ENCODE measurements at places on chromosomes 7 and 10. TPM values are rescaled to one million over a fixed set of nuclear protein-coding genes. Genes with fewer than 3 reads are reported as not detected.

Gene GHRHR
- polyA plus RNA-seq, result not detected

GRCh38 chr7:81367326-81367931, 402.4 kb downstream of the HGF start:
- no peak for DNase-seq

GRCh38 chr7:77442636-77443035, 26.5 kb upstream of the GSAP start:
- DNase-seq, result no peak

- DNase-seq, result no peak
Measured at GRCh38 chr7:149293338-149293737, 31.3 kb downstream of the ZNF783 start.

- no peak for DNase-seq
Measured at GRCh38 chr10:43781480-43782361, 133.0 kb upstream of the ZNF32 start.

- DNase-seq, result no peak
Measured at GRCh38 chr7:152887191-152887590, 127.6 kb downstream of the ACTR3B start.

DNA sequence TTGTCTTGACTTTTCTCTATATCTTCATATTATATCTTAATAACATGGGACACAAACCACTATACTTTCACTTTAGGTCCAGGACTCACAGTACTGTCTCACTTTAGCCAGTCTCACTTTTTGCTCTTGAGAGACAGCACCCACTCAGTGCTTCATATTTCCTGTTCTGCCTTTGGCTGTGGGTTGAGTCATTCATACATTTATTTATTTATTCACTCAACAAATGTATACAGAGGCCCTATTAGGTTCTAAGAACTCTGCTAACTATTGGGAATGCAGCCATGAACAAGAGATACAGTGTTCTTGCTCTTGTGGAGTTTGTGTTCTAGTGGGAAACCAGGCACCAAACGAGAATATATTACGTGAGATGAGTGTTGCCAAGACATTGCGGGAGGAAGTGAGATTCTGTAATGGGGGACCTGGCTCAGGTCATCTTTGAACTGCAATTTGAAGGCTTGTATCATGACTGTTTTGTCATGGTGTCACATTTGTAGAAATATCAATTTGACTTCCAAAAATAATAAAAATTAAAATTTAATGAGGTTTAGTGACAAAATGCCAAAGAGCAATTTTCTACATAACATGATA, 190.1 kb downstream of the SDHAF3 start:
- DNase-seq, result no peak

Gene CPXM2
- polyA plus RNA-seq, result 48.1 TPM

Gene TMEM168
- 16.4 TPM for polyA plus RNA-seq

Gene TMEM236
- 0.44 TPM for polyA plus RNA-seq

DNA sequence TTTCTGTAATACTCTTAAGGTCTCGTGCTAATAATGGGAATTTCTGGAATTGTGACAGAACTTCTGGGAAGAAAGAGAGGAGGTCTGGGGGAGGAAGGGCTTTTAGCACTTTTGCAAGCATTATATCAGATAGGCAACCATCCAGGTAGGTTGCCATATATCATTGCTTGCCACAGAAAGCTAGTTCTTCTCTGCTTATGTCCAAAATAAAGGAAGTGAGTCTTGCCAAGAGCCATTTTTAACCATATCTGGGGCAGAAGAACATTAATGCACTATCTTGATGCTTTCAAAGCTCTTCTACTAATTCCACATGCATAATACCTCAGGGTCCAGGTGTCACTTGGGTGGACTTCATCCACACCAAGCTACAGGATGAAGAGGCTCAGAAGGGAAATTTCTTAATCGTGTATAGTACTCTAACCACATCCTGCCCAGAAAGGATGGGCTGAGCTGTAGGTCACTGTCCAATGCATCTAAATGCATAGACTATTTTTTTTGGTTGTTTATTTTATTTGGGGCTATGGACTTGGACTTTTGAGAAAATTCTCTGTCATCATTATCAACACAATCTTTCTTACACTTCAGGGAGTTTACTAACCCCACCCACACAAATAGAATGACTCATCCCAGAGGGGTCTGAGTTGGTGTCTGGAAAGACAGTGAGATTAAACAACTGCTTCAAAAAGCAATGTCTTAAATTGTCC, 68.9 kb upstream of the ADO start:
- no peak for DNase-seq

DNA sequence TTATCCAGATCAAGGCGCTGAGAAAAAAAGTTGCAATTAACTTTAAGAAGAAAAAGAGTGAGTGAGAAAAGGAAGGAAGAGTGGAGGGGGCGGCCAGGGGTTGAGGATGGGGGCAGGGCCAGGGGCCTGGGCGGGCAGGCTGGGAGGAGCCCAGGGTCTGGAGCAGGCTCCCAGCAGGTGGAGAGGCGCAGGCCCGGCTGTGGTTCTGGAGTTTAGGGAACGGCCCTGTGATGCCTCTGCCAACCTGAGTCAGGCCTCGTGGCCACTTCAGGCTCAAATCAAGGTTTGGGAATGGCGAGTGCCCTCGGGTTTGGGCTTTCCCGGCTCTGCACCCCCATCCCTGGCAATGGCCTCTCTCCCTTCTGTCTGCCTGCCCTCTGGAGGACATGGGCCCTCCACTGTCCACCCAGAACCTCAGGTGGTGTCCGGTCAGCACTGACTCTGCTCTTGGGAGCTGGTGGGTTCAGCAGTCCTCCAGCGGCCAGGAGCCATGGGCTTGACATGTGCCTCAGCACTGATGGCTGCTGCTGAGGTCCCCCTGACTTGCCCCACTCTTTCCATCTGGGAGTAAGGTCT, 41.0 kb upstream of the EMX2 start:
- no peak for DNase-seq

Gene MINDY4
- 5.6 TPM for polyA plus RNA-seq

- DNase-seq, result no peak
Measured at GRCh38 chr10:112456533-112456932, 9.5 kb downstream of the VTI1A start.

- no peak for DNase-seq
Measured at GRCh38 chr10:132684164-132684891, 101.6 kb downstream of the NKX6-2 start.

DNA sequence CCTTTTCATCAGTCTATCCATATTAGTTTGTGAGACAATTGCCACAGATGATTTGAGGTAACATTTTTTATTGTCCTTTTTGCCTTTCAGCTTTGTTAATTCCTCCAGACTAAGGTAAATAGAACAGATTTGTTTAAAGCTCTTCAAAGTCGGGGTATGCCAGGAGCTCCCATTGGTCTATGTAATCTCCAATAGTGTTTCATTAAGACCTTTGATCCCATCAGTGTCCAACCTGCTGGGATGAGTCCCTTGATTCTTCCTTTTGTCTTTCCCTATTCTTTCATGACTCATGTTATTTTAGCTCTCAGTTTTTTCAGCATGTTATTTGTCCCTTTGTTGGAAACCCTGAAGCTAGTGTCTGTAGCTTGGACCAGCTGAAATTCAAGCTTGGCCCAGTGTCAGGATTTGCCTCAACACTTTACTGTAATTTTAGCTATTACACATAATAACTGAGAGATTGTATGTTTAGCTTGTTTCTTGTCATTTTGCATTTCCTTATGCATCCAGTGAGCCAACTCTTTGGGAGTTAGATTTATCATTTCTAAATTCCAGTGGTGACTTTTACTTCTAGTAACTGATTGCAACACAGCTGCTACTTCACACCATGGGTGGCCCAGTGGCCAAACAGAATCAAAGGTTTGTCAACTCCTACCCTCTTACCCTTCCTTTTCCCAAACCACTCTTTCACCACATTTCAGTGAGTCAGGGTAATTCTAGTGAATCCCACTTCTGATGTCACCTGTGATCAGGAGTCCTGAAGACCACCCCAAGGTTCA, 15.3 kb downstream of the AGBL3 start:
- no peak for DNase-seq

Gene BLNK
- polyA plus RNA-seq, result 1.9 TPM

DNA sequence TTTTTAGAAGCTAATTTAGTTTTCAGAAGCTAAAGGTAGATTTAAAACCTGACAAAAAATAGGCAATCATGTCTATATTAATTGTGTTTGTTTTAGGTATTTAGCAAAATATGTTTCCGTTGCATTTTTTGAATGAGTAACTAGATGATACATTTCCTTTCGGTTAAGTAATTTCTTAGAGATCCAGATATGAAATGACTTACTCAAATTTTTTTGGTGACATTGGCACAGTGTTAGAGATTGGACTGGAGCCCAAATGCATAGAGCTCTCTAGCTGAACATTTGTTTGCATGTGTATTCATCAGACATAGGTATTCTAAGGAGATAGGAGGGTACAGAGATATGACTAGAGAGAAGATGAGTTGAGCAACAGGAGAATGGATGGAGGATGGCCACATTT, 1.9 kb downstream of the BUB3 start:
- DNase-seq, result no peak

DNA sequence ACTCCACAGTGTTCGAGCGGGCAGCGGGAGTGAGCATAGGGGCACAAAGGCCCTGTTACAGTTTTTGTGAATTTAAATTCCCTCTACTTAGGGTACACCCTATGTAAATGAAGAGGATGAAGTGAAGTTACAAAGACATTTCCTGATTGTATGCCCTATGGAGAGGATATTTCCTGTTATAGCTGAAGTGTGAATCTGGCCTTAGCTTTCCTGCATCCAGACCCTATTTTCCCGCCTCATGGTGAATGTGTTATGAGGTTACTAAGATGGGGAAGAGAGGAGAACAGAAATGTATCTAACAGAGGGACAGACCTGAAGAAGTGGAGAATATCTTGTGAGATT, 37.8 kb upstream of the COMMD3 start:
- no peak for DNase-seq

DNA sequence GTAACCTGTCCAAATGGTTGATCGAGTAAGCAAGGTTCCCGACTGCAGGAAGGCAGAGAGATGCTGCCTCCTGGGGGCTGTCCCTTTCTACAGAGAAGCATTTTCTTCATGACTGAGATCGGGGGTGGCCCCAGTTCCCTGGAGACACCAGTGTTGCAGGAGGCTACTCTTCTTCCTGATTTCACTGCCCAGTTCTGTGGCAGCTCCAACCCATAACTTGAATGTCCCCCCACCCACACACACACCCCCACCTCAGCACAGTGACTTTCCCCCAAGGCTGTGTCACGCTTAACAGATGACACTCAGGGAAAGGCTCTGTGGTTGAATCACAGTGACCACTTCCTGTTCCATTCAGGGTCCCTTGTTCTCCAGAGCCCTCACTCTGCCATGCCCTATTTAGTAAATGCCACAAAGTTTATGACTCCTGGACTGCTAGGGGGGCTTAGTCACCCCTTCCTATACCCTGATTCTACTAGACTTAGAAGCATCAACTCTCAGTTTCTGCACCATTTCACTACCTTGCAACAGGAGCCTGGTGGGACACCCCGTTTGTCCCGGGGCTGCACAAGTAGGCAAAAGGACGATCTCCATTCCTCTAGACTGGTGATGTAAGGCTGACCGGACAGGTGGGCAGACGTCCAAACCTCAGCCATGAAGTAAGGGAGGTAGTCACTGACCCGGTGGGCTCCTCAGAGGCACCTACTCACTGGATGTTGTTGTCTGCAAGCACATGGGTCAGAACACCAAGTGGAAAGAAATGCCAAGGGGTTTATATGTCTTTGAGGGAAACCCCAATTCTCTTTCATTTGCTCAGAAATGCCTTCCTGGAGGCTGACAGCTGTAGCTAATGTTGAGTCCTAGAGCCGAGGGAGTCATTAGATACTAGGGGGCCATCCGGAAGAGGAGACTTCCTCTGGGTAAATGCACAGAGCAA, 31.3 kb upstream of the SMC3 start:
- DNase-seq, result no peak

Gene OR2A7
- polyA plus RNA-seq, result 1.2 TPM

Gene NYAP1
- polyA plus RNA-seq, result 1.5 TPM

Gene WDFY4
- 2.0 TPM for polyA plus RNA-seq

DNA sequence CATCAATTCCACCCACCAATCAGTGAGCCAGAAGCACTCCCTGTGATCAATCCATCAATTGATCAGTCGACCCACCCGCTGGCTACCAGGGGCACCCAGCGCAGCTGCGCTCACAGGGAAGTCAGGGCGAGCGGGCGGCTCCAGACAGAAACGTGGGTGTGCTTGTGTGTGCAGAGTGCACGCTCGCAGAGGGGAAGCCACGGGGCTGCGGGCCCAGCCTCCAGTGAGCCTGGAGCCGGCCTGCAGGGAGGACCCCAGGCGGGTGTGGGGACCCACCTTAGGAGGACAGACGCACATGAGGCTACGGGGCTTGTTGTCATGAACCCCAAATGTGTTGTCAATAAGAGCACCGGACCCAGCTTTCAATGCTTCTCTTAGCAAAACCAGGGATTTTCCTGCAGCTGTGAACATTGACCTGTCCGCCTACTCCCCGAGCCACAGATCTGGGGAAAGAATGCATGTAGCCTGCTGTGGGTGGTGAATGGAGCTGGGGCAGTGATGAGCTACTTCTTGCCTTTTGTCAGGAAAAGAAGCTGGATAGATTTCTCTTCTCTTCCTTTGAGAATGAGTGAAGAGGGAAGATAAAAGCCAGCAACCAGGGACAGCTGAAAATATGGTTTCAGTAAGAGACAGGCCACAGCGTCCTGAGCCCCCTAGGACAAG, 497.8 kb downstream of the DNAJB6 start:
- no peak for DNase-seq

- DNase-seq, result no peak
Measured at GRCh38 chr7:74212661-74213060, 2.9 kb downstream of the LAT2 start.

DNA sequence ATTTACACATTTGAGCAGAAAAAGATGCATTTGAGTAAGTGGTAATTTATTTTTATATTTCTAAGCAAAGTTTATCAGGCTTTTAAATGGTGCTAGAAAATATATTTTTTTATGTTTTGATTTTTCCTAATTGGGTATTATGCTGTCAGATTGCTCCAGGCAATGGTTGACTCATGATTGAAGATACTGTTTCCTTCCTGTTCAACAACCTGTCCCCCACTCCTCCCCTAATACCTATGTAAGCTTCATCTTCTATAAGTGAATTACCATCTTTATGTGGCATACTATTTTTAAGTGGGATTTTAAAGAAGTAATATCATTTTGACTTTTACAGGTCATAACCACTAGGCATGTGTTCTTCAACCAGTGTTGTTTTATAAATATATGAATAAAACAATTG, 21.4 kb downstream of the TSPAN13 start:
- no peak for DNase-seq

GRCh38 chr7:20510573-20510900, 104.9 kb upstream of the ABCB5 start:
- DNase-seq, result no peak

Gene CRPPA
- polyA plus RNA-seq, result 0.99 TPM

- no peak for DNase-seq
Measured at GRCh38 chr7:130290745-130291144, 2.2 kb upstream of the CPA4 start.

All from urinary bladder (tissue), 4 donors.